ENCODE measurements at places on chromosomes 4 and X.

DNA sequence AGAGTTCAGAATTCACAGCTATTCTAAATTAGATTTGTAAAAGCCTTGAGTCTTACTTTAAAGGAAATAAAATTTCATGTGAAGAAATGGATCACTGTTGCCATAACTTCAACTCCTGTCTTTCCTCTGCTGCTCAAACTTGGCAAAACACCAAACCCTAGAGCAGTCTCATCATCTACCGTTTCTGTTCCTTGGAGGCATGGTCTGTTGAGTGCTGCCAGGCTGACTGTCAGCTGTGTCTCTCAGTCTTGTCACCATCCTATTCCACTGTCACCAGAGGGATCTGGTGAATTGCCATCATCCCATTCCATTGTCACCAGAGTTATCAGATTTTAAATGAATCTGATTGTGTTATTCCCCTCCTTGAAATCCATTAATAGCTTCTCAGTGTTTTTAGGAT lies 55.6 kb downstream of the STIM2 start:
- peaks cover 13% of the 10 kb centered on the region for H3K36me3 ChIP-seq
- DNase-seq = no peak
- H3K4me1 ChIP-seq = peaks cover 71% of the 10 kb centered on the region
- no peak overlapping the region for H3K4me3 ChIP-seq
- peak overlapping the region; percentile 29 for H3K27ac ChIP-seq

DNA sequence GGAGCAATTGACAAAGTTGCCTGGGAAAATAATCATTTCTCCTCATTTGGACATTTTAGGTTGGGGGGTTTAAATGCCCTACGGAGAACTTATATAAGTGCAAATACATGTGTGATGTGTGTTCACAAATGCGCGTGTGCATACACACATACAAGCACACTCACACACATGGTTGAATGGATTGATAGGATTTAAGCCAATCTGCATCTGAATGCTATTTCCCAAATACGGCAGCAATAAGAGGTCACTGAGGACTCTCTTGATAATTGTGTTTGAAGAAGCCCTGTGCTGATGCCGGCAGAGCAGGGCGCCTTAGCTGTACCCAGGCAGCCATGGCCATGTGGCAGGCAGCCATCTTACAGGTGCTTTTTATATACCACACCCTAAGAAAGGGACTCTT lies 165.3 kb upstream of the LEF1 start:
- no peak overlapping the region for H3K27ac ChIP-seq
- peaks cover 30% of the 10 kb centered on the region for H3K27me3 ChIP-seq
- no peaks in the 10 kb centered on the region for H3K4me1 ChIP-seq
- H3K4me3 ChIP-seq = no peak overlapping the region

GRCh38 chr4:119284876-119285780 lies 36.8 kb downstream of the FABP2 start:
- peak overlapping the region; percentile 15 for H3K27ac ChIP-seq
- H3K36me3 ChIP-seq = peaks cover 3% of the 10 kb centered on the region
- no peak for DNase-seq
- peak overlapping the region; percentile 36 for H3K4me3 ChIP-seq

GRCh38 chr4:87076690-87077358 lies 142.0 kb downstream of the AFF1 start:
- peaks cover 58% of the 10 kb centered on the region for H3K4me1 ChIP-seq

DNA sequence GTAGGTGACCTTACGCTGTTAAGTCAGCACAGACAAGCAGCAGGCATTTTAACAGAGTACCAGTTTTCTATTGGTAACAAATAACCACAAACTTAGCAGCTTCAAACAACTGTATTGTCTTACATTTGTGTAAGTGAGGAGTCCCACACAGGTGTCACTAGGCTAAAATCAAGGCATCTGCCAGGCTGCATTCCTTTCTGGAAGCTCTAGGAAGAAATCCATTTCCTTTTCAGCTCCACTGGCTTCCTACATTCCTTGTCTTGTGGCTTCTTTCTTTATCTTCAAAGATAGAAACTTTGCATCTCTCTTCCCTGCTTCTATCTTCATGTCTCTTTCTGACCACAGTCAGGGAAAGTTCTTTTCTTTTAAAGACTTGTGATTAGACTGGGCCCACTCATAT lies 139.9 kb downstream of the TMEM144 start:
- H3K4me1 ChIP-seq = no peaks in the 10 kb centered on the region
- no peaks in the 10 kb centered on the region for H3K27me3 ChIP-seq
- no peak for DNase-seq
- no peak overlapping the region for H3K27ac ChIP-seq
- no peaks in the 10 kb centered on the region for H3K36me3 ChIP-seq

- H3K4me3 ChIP-seq = no peak overlapping the region
- no peaks in the 10 kb centered on the region for H3K36me3 ChIP-seq
- H3K27me3 ChIP-seq = no peaks in the 10 kb centered on the region
- H3K4me1 ChIP-seq = no peaks in the 10 kb centered on the region
Measured at GRCh38 chr4:28225050-28225449, 1364.4 kb downstream of the STIM2 start.

GRCh38 chr4:76802236-76803021 lies 95.5 kb downstream of the SOWAHB start:
- H3K4me1 ChIP-seq = no peaks in the 10 kb centered on the region
- peaks cover 70% of the 10 kb centered on the region for H3K27me3 ChIP-seq
- H3K4me3 ChIP-seq = no peak overlapping the region

DNA sequence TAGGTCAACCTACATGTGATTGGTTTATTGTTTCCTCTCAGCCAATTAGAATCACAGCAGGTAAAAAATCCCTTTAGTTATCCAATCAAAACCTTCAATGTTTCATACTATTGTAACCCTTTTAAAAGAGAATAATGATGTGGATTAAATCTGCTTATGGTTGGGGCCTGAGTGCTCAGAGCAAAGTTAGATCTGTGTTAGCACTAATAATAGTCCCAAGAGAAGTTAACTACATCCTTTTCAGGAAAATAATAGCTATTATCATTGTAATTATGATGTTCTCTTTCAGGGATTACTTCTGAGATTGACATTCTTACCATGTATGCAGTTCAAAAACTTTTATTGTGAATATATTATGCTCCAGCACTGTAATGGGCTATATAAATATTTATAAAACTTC lies 262.6 kb upstream of the ARX start:
- DNase-seq = no peak
- H3K4me1 ChIP-seq = no peaks in the 10 kb centered on the region
- H3K27ac ChIP-seq = no peak overlapping the region

DNA sequence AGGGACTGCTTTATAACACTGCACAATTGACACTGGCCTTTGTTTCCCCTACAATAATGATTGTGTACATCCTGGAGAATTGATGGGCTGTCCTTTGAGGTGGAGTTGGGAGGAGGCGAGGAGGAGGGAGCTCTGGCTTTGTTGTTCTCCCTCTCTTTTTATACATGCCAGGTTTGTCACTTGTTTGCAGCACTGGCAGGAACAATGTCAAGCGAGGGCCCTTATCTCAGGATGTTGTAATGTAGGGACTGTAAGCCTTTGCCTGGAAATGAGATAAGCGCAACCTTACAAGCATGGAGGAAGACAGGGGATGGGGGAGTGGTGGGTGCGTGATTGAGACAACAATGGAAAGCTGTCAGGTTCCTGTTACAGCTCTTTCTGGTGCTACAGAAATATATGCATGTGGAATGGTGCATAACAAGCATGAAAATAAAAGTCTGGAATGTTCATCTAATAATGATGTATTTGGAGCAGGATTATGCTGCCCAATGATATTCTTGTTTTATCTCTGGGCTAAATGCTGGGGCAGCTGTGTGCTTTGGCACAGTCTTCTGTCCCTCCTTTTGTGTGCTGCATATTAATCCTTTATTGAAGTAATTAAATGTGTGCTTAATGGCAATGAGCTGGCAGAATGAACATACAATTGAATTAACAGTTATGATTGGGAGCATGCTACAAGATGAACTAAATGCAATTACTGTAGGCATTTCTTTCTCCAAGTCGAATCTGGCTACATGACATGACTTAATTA lies 294.4 kb downstream of the GPAT3 start:
- no peak overlapping the region for H3K4me3 ChIP-seq
- no peak for DNase-seq
- H3K27me3 ChIP-seq = no peaks in the 10 kb centered on the region
- H3K27ac ChIP-seq = no peak overlapping the region
- peaks cover 3% of the 10 kb centered on the region for H3K36me3 ChIP-seq
- H3K4me1 ChIP-seq = no peaks in the 10 kb centered on the region

DNA sequence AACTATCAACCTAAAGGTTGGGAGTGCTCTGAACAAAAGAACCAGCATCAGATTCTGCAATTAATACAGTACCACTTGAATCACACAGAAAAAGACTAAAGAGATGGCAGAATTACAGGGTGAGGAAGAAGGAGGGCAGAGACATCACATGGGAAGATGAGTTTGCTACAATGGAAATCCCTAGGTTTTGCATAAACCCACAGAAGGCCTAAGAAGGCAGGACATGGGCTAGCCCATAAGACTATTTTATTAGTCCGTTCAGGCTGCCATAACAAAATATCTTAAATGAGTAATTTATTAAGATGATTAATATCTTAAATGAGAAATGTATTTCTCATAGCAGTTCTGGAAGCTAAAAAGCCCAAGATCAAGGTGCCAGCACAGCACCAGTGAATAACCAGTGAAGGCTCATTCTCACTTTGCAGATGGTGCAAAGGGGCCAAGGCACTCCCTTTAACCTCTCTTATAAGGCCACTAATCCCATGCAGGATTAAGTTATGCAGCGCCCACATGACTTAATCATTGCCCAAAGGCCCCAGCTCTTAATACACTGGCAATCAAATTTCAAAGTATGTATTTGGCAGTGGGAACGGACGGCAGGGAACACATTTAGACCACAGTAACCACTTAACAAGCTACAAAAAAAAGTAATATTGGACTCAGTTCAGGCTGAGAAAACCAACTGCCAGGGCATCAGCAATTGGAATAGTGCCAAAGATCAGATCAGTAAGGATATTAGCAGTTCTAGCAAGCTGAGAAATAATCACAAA lies 47.6 kb upstream of the NEUROG2 start:
- no peaks in the 10 kb centered on the region for H3K27me3 ChIP-seq
- DNase-seq = no peak
- no peak overlapping the region for H3K27ac ChIP-seq
- peaks cover 2% of the 10 kb centered on the region for H3K36me3 ChIP-seq
- H3K4me3 ChIP-seq = no peak overlapping the region
- H3K4me1 ChIP-seq = no peaks in the 10 kb centered on the region

DNA sequence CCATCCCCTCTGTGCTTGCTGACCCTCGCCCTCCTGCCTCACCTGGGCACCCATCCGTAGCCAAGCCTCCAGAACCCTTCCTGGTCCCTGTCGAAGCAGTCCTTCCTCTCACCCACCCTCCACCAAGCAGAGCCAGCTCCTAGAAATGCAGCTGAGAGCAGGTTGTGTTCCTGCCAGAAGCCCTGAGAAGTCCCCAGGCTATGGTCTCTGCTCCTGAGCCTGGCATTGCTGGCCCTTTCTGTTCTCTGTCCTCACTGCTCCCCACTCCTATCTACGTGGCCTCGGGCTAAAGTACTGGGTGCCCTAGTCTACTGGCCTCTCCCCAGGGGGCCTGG lies 2.1 kb upstream of the CPZ start:
- no peaks in the 10 kb centered on the region for H3K4me1 ChIP-seq
- H3K27me3 ChIP-seq = peaks cover 57% of the 10 kb centered on the region
- no peak for DNase-seq

GRCh38 chrX:154431341-154431740 lies 2.9 kb downstream of the ATP6AP1 start:
- no peak for DNase-seq
- no peak overlapping the region for H3K27ac ChIP-seq
- H3K4me1 ChIP-seq = peaks cover 32% of the 10 kb centered on the region
- no peak overlapping the region for H3K4me3 ChIP-seq
- H3K27me3 ChIP-seq = no peaks in the 10 kb centered on the region

- no peak for DNase-seq
- no peak overlapping the region for H3K27ac ChIP-seq
- H3K27me3 ChIP-seq = peaks cover 19% of the 10 kb centered on the region
- no peaks in the 10 kb centered on the region for H3K36me3 ChIP-seq
Measured at GRCh38 chr4:76341063-76341462, 34.5 kb downstream of the STBD1 start.

- H3K4me1 ChIP-seq = no peaks in the 10 kb centered on the region
- no peaks in the 10 kb centered on the region for H3K36me3 ChIP-seq
- no peaks in the 10 kb centered on the region for H3K27me3 ChIP-seq
- H3K4me3 ChIP-seq = no peak overlapping the region
Measured at GRCh38 chr4:134762053-134762452, 560.5 kb upstream of the PABPC4L start.

GRCh38 chr4:68070302-68070701 lies 59.4 kb downstream of the TMPRSS11F start:
- no peak overlapping the region for H3K4me3 ChIP-seq
- H3K4me1 ChIP-seq = no peaks in the 10 kb centered on the region
- DNase-seq = no peak
- no peaks in the 10 kb centered on the region for H3K27me3 ChIP-seq
- no peak overlapping the region for H3K27ac ChIP-seq
- no peaks in the 10 kb centered on the region for H3K36me3 ChIP-seq

DNA sequence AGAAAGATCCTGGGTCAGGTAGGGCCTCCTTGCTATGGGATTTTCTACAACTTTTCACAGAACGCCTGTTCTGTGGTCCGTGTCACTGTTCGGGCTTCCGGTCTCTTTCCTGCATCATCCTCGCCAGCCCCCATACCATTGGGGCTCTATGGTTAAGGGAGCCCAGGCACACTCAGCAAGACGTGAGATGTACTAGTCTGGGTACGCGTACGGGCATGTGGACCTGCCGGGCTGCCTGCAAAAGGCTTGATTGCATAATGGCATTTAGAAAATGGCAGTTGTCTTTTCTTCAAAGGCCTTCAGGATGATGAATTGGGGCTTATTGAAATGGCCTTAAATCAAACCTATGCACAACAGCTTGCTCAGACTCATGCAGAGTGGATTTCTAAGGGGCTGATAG lies 86.7 kb downstream of the CNGA2 start:
- H3K4me1 ChIP-seq = no peaks in the 10 kb centered on the region
- H3K36me3 ChIP-seq = no peaks in the 10 kb centered on the region
- DNase-seq = no peak
- no peak overlapping the region for H3K27ac ChIP-seq
- H3K4me3 ChIP-seq = no peak overlapping the region

GRCh38 chr4:172134521-172134920 lies 321.3 kb downstream of the GALNTL6 start:
- no peak overlapping the region for H3K4me3 ChIP-seq
- no peaks in the 10 kb centered on the region for H3K27me3 ChIP-seq
- no peaks in the 10 kb centered on the region for H3K4me1 ChIP-seq

DNA sequence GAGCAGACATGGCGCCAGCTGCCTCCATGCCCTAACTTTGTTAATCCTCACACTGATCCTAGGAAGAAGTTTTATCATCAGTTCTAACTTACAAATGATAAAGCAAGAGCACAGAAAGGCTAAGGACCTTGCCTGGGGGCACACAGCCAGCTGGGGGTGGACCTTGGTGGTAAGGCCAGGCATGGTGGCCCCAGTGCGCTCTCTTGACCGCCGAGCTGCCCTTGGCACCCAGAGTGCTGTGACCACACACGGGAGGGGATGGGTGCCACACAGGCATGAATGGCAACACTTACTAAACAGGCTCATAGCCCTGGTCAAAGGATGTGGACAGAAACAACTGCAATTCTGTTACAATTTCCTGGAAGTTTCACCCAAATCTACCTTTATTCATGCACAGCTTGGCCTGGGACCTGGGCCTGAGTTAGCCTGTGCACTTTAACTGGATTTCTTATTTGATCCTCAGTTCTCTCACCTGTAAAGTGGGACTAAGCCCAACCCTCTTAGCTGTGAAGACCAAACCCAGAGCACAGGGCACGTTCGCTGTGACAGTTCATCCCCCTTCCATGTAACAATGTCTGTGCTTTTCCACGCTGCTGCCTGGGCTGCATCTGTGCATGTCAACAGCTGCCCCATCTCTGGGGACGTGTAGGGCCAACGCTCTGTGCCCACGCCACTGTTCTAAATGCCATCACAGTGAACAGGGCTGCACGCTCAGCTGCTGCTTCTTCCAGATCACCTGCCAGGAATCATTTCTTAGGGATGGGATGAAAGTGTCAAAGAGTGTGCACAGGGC lies 44.8 kb downstream of the ACOX3 start:
- no peak overlapping the region for H3K27ac ChIP-seq
- no peaks in the 10 kb centered on the region for H3K4me1 ChIP-seq
- no peak overlapping the region for H3K4me3 ChIP-seq
